Natural killer cell (primary cell): ENCODE measurements at places on chromosomes 6 and 20.

- H3K36me3 ChIP-seq = no peaks in the 10 kb centered on the region
- H3K4me3 ChIP-seq = peak overlapping the region; percentile 12
- H3K4me1 ChIP-seq = peaks cover 43% of the 10 kb centered on the region
Observed at GRCh38 chr6:166245148-166245547, 63.0 kb downstream of the PRR18 start.

DNA sequence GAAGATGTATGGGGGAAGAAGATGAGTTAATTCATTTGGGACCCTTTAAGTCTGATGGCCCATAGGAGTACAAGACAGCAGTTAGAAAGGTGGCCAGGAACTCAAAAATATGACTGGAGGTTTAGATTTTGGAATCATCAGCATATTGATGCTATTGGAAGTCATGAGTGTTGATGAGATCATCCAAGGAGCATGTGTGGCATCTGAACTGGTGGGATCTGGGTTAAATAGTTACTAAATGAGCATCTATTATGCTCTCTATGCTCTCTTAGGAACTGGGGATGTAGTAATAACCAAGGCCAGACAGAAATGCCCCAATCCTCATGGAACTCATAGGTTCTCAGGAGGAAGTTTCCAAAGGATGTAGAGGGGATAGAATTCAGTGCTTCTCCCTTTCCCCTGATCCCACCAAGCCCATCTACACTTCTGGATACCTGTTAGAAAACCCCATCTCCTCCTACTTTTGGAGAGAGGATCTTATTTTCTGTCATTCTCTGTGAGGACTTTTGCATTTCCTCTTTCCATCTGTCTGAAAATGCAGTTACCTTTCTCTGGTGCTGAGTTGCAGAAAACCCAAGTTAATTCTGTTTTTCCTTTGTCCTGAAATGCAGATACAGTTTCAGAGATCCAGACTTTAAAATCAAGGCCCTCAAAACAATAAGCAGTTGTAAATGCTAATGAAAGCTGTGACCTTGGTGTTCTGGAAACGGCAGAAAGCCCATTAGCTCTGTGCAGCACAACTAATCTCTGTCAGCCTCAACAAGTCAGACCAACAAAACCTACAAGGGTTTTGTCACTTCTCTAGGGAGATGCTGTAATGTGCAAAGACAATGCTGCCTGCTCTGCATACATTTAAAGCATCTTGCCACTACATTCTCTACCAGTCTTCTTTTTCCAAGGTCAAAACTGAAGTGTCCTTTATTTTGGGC is 65.8 kb downstream of the TBC1D7 start:
- no peak for DNase-seq
- no peak overlapping the region for H3K4me3 ChIP-seq
- peak overlapping the region; percentile 19 for H3K27ac ChIP-seq
- no peaks in the 10 kb centered on the region for H3K36me3 ChIP-seq
- H3K4me1 ChIP-seq = peaks cover 9% of the 10 kb centered on the region
- H3K27me3 ChIP-seq = no peaks in the 10 kb centered on the region

DNA sequence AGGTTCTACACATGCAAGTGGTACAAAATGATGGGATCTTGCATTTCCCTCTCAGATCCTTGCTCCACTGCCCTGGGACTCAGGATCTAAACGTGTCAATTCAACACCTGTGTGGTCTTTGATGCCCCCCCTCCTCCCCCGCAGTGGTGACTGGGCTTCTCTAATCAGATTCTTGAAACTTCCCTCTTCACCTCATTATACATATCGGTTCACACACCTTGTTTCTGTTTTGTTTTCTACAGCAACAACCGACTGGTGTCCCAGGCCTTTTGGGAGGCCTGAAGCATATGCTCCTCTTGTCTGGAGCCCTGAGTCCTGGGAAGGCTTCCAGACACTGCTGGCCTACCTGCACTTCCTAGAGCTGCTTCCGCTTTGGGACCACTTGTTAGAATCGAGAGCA is 20.0 kb downstream of the SAMD3 start:
- DNase-seq = peak; percentile 38
- H3K36me3 ChIP-seq = peaks cover 85% of the 10 kb centered on the region
- H3K27me3 ChIP-seq = no peaks in the 10 kb centered on the region
- peaks cover 50% of the 10 kb centered on the region for H3K4me1 ChIP-seq
- H3K27ac ChIP-seq = peak overlapping the region; percentile 28
- no peak overlapping the region for H3K4me3 ChIP-seq

GRCh38 chr20:14877301-14878028 is 540.1 kb upstream of the FLRT3 start:
- no peaks in the 10 kb centered on the region for H3K36me3 ChIP-seq
- no peak overlapping the region for H3K27ac ChIP-seq
- no peaks in the 10 kb centered on the region for H3K27me3 ChIP-seq
- no peak for DNase-seq
- H3K4me3 ChIP-seq = no peak overlapping the region

GRCh38 chr20:53699906-53700305 is 106.3 kb upstream of the ZNF217 start:
- H3K4me3 ChIP-seq = no peak overlapping the region
- DNase-seq = no peak
- H3K27ac ChIP-seq = no peak overlapping the region
- H3K36me3 ChIP-seq = no peaks in the 10 kb centered on the region
- H3K4me1 ChIP-seq = peaks cover 8% of the 10 kb centered on the region
- no peaks in the 10 kb centered on the region for H3K27me3 ChIP-seq

DNA sequence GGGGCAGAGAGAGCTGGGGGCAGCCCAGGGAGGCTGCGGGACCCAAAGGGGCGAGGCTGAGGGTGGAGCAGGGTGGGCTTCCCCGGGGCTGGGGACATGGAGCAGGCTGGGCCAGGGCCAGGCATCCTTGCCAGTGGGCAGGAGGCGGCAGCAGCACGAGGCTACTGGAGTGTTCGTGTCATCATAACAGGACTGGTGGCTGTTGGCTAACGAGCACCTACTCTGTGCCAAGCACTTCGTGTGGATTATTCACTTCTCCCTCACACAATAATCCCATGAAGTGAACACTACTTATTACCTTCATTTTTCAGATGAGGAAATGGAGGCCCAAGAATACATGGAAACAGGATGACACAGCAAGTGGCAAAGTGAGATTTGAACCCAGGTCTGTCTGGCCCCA is 41.7 kb downstream of the GRM4 start:
- no peaks in the 10 kb centered on the region for H3K4me1 ChIP-seq
- DNase-seq = no peak
- no peaks in the 10 kb centered on the region for H3K27me3 ChIP-seq

GRCh38 chr6:12361042-12361765 is 71.0 kb downstream of the EDN1 start:
- peaks cover 6% of the 10 kb centered on the region for H3K4me1 ChIP-seq
- H3K36me3 ChIP-seq = no peaks in the 10 kb centered on the region
- no peak overlapping the region for H3K4me3 ChIP-seq
- no peaks in the 10 kb centered on the region for H3K27me3 ChIP-seq
- no peak overlapping the region for H3K27ac ChIP-seq
- DNase-seq = no peak

- no peak overlapping the region for H3K27ac ChIP-seq
- H3K4me3 ChIP-seq = no peak overlapping the region
- DNase-seq = no peak
- no peaks in the 10 kb centered on the region for H3K27me3 ChIP-seq
Observed at GRCh38 chr6:46816626-46817025, 23.4 kb downstream of the MEP1A start.

DNA sequence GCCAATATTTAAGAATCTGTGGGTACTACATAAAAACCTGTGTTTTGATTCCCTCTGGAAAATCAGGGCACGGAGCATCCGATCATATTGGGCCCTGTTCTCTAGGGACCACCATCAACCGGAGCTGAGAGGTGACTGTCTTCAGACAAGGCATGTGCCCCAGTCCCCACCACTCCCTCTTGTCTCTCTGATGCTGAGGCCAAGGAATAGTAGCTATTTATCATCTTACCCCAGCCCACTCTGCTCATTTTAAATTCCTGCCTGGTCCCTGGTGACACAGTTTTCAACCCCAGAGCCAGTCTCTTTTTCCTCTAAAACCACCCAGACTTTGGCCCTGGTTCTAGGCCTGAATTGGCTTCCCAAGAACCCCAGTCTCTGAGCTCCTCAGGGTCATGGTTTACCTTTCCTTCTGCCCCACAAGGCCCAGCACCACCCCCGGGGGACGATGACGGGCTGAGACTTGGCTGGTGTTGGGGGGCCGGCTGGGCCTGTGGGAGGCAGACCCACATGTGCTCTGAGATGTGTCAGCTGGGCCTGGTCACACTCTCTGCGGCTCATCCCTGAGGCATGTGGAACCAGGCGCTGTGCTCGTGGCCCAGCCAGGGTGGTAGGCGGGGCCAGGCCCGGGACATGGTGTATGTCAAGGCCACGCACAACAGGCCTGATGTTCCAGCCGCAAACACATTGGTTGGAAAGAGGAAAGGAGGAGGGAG is 114.4 kb downstream of the CEBPB start:
- no peak for DNase-seq
- no peaks in the 10 kb centered on the region for H3K36me3 ChIP-seq
- H3K27ac ChIP-seq = no peak overlapping the region
- H3K4me3 ChIP-seq = no peak overlapping the region

GRCh38 chr6:122482750-122483080 is 11.1 kb upstream of the SERINC1 start:
- H3K4me1 ChIP-seq = no peaks in the 10 kb centered on the region
- no peaks in the 10 kb centered on the region for H3K27me3 ChIP-seq
- no peak overlapping the region for H3K27ac ChIP-seq

- no peaks in the 10 kb centered on the region for H3K36me3 ChIP-seq
- no peak for DNase-seq
- no peak overlapping the region for H3K27ac ChIP-seq
- H3K27me3 ChIP-seq = no peaks in the 10 kb centered on the region
- no peaks in the 10 kb centered on the region for H3K4me1 ChIP-seq
- H3K4me3 ChIP-seq = no peak overlapping the region
Observed at GRCh38 chr6:3726421-3726820, 25.1 kb downstream of the PXDC1 start.

DNA sequence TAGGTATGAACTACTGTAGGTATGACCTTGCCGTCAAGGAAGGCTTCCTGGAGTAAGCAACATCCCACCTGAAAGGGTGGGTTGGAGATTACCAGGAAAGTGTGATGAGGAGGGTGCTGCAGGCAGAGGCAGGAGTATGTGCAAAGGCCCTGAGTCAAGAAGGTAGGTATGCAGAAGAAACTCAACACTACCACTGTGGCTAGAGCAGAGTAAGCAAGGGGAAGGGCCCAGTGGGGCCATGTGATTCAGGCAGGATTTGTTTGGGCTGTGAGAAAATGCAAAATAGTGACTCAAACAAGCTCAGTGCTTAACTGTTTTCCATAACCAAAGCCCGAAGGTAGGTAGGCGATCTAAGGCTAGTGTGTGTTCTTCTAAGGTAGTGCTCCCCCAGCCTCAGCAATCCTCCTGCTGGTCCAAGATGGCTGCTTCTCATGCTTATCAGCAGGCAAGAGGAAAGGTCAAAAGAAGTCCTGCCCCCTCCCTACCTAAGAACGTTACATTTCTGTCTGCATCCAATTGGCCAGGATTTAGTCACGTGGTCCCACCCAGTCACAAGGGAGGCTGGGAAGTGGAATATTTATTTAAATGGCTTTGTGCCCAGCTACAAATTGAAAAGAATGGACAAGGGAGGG is 36.2 kb upstream of the HMGA1 start:
- no peak for DNase-seq
- H3K36me3 ChIP-seq = no peaks in the 10 kb centered on the region
- no peaks in the 10 kb centered on the region for H3K27me3 ChIP-seq
- no peak overlapping the region for H3K27ac ChIP-seq
- H3K4me1 ChIP-seq = peaks cover 12% of the 10 kb centered on the region

GRCh38 chr6:168044521-168045130 is 34.4 kb downstream of the FRMD1 start:
- no peak overlapping the region for H3K4me3 ChIP-seq
- no peaks in the 10 kb centered on the region for H3K4me1 ChIP-seq
- H3K27me3 ChIP-seq = no peaks in the 10 kb centered on the region
- no peak for DNase-seq
- no peaks in the 10 kb centered on the region for H3K36me3 ChIP-seq

- DNase-seq = no peak
- H3K36me3 ChIP-seq = no peaks in the 10 kb centered on the region
- no peak overlapping the region for H3K4me3 ChIP-seq
- no peaks in the 10 kb centered on the region for H3K4me1 ChIP-seq
- H3K27ac ChIP-seq = no peak overlapping the region
- H3K27me3 ChIP-seq = no peaks in the 10 kb centered on the region
Observed at GRCh38 chr6:48826901-48827701, 636.0 kb downstream of the MMUT start.

DNA sequence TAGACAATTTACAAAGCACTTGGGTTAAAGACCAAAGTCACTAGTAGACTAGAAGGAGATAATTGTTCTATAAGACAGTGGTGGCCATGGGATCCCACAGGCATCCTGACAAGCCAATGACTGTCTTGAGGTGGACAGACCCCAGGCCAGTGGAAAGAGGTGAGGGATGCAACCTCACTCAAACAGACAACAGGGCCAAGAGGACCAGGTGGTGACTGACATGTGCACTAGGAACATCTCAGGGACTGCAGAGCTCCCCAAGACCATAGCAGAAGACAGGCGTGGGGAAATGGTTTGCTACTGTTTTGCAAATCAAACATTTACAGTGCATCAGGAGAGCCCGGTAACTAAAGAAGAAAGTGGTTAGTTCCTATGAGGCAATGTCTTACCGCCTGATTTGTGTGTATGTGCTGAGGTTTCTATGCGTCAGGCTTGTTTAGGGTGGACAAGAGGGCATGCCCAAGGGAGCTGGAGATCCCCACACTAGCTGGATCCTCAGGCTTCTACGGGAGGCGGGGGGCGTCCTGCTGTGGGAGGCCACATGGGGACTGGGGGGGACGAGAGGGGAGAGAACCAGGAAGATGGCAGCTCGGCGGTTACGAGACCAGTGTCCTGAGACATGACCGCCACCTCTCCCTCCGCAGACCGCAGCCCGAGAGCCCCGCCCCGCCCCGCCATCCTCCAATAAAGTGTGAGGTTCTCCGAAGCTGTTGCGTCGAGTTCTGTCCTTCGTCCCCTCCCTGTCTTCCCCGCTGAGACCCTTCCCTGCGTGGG is 623 bp upstream of the MRPS26 start:
- DNase-seq = peak; percentile 60
- H3K36me3 ChIP-seq = peaks cover 17% of the 10 kb centered on the region
- H3K4me3 ChIP-seq = peak overlapping the region; percentile 63
- no peaks in the 10 kb centered on the region for H3K27me3 ChIP-seq
- peak overlapping the region; percentile 74 for H3K27ac ChIP-seq
- peaks cover 22% of the 10 kb centered on the region for H3K4me1 ChIP-seq
